ENCODE measurements at places on chromosomes 5 and 9.

DNA sequence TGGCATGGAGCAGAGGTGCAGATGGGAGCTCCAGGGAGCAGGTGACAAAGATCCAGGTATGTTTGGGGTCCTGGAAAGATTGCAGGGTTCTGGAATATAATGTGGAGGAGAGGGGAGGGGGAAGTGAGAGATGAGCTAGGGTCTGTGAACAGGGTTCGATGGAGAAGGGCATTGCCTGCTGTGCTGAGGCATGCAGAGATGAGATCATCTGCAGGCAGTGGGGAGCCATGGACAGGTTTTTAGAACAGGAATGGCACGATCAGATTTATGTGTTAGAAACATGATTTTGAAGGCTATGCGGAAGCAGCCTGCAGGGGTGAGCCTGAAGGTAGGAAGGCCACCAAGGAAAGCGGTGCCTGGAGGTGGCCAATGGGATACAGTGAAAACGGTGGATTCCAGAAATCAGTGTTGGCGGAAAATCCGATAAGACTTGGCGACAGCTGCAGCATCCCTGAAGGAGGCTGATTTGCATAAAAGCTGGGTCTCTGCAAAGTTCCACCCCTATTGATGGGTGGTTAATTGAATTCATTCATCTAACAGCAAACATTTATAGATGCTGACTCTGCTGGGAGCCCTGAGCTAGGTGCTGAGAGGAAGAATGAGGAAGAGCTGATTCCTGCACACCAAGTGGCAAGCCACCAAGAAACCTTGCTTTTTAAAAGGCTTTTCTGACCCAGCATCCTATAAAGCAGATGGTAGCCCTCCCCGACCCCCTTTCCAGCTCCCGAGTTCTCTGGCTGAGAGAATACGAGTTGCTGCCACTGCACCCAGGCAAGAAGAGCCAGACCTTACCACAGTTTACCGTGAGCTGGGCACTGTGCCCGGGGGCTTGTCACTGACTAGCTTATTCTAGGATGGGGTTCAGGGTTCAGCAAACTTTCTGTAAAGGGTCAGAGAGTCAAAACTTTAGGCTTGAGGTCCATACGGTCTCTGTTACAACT, 139.2 kb upstream of the SMIM23 start:
- no peak for DNase-seq

GRCh38 chr5:67019065-67019845, 177.3 kb downstream of the CD180 start:
- no peak for DNase-seq

DNA sequence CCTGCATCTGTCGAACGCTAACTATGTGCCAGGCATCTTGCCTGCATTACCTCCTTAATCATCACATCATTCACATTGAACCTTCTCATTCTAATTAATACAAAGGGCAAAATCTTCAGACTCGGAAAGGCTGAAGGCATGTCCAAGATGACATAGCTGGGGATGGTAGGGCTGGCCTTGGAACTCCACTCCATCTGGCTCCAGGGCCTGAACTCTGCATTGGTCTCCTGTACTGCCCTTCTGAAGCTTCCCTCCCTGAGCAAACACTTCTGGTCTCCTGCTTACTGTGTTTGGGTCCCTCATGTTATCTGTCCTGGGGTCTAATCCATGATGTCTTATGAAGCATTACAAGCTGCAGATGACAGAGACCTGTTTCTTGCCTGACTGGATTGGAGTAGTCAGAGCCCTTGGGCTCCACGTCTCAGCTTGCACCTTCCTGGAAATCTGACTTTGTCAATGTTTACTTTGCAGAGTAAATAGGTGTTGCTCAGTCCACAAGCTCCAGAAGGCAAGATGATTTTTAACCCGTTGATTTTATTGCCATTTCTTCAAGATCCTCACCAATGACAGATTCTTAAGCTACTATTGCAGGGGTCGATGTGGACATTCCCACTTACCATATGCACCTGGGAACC, 106.1 kb downstream of the GALNT10 start:
- DNase-seq = no peak

GRCh38 chr5:148090773-148091250, 27.0 kb downstream of the SPINK5 start:
- no peak for DNase-seq

DNA sequence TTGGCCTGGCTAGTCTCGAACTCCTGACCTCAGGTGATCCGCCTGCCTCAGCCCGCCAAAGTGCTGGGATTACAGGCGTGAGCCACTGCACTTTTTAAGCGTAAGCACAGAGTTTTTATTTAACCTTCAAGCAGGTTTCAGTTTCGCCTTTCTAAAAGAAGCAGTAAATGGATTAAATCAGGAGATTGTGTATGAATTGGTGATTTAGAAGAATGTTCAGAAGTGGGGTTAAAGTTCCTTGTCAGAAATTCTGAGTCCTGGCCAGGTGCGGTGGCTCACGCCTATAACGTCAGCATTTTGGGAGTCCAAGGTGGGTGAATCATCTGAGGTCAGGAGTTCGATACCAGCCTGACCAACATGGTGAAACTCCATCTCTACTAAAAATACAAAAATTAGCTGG, 12.2 kb downstream of the HSPA4 start:
- no peak for DNase-seq

- DNase-seq = no peak
Observed at GRCh38 chr5:85717203-85717563, 900.6 kb upstream of the COX7C start.

DNA sequence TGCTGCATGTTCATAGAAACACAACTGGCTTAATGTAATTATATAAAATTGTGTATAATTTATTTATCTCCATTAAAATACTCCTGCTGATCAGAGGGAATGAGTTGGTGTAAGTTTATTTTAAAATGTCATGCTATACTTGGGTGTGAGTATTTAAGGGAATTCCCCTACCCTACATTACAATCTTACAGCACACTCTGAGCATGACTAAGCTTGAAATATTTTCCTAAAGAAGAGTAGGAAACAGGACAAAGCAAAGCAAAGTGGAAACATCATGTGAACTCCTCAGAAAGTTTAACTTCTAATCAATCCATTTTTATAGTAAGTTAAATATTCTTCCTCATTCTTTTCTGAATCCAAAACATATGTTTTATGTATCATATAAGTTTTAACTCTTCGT, 1271.3 kb downstream of the EFNA5 start:
- no peak for DNase-seq

- DNase-seq = no peak
Observed at GRCh38 chr5:157038568-157039187, 20.2 kb downstream of the HAVCR1 start.

GRCh38 chr5:111572561-111572960, 60.2 kb upstream of the STARD4 start:
- no peak for DNase-seq

- no peak for DNase-seq
Observed at GRCh38 chr9:16726029-16726428, 144.4 kb downstream of the BNC2 start.

DNA sequence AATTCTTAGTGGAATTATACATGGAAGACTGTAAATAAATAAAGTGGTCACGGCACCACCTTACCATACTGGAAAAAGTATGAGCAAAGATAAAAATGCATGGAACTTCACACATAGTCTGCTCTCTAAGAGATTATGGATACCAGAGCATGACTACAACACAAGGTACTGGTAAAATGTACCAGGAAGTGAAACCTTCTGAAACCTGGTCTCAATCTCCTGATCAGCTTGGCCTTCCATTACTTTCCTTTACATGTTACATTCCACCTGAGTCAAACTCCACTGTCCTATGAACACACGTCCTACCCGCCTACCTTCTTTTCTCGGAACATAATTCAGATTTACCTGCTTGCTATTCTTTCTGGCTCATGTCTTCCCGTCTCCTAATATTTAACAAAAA, 15.9 kb downstream of the PTAR1 start:
- no peak for DNase-seq

DNA sequence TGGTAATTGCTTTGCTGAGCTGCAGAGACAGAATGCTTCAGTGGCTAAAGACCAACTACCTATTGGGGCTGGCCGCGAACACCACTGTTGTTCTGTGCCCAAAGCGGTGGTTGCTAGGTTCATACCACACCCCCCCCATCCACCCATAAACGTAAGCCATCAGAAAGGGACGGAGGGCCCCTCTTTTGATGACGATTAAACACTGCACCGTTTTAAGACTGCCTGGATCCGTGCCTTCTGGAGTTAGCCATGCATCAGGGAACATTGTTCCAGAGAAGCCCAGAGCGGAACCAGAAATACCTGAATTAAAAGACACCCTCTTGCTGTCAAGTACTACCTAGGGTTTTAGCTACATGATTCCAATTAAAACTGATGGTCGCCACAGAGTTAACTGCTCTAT, 369.1 kb upstream of the DAP start:
- no peak for DNase-seq

DNA sequence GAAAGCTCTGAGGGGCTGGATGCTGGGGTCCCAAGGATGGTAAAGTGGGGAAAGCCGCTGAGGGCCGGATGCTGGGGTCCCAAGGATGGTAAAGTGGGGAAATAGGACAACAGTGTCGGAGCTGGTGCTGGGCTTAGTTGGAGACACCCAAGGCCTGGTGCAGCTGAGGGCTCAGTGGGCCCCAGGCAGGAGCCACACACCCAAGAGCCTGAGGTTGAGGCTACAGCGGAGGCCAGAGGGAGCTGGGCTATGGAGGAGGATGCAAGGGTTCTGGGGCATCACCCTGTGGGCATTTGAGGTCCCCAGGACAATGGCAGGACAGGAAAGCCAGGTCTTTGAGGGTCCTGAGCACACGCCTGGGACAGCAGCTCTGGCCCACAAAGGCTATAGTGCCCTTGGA, 19.1 kb upstream of the SLC9A3 start:
- no peak for DNase-seq

DNA sequence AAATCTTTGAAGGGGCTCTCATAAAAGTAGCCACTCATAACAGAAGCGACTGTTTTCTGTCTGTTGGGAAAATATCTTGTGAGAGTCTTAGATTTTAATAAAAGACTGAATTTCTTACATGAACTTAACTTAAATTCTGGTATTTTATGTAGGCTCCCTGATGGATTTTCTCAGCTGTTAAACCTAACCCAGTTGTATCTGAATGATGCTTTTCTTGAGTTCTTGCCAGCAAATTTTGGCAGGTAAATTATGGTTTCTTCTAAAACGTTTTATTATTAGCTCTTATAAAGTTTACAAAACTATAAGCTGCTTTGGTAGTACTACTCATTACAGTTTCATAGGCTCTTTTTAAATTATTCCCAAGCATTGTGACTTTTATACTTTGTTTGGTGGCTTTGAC, 87.0 kb downstream of the ERBIN start:
- no peak for DNase-seq

GRCh38 chr9:16613605-16614004, 256.9 kb downstream of the BNC2 start:
- no peak for DNase-seq

GRCh38 chr5:142998316-142999020, 228.3 kb downstream of the ARHGAP26 start:
- no peak for DNase-seq

DNA sequence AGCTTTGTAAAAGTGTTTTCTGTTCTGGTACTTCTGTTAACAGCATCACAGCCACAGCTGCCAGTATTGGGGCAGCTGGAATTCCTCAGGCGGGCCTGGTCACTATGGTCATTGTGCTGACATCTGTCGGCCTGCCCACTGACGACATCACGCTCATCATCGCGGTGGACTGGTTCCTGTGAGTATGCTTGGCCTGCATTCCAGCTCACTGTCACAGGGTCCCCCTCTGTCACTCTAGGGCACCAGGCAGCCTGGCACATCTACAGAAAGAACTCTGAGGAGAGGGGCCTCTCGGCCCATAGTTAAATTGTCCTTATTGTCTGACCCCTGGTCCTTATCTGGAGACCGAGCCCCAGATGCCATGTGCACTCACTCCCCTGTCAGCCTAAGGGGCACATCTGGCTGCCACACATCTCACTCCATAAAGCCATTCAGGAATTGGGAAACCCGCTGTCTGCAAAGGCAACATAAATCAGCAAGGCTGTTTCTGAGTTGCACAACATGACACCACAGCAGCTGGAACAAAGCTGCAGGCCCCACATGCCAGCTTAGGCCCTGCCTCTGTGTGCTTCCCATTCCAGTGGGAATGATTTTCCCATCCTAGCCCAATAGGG, 77.5 kb downstream of the SLC1A3 start:
- no peak for DNase-seq

GRCh38 chr5:96562614-96563013, 99.6 kb upstream of the CAST start:
- DNase-seq = no peak

DNA sequence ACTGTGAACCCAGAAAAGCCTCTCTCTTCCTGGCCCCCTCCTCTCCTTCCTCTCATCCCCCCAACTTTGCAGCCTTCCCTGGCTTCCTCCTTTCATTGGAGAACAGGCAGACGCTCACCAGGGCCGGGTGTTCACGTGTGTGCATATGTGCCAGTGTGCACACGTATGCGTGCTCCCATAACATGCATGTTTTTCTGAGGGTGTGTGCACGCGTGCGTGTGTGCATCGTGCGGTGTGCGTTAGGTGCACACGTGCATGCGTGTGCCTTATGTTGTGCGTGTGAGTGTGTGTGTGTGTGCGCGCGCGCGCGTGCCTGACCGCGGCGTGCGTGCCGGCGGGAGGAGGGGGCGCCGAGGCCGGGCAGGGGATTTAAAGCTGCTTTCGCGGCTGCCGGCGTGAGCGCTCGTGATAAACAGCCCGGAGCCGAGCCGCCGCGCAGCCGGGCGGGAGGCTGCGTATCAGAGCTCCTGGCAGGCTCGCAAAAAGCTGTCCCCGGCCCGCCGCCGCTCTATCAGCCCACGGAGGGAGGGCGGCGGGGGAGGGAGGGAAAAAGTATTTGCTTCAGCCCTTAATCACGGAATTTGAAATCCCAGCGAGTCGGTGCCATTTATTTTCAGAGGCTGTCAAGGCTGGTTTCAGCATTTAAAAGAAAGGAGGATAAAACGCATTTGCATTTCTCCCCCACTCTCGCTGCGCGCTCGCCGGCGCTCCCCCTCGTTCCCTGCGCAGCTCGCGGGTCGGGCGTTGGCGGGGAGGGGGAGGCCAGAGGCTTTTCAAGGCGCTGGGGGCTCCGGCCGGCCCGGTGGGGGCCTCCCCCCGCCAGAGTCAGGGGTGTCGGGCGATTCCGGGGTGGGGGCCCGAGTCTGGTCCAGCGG, 183.9 kb downstream of the C9orf50 start:
- DNase-seq = peak; percentile 65

DNA sequence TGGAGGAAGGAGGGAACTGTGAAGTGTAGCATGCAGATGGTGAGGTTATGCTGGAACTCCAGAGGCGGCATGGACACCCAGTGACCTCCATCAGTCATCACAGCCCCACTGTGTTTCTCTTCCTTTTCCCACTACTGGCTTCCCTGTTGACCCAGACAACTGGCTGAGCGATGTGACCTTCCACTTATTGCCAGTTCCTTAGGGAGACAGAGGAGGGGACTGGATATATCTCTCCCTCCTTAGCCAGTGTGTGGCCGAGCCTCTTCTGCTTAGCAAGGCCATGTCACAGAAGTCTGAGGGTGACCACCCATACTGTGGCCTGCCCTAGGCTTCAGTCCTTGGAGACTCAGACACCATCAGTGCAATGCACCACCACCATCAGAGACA, 3.0 kb upstream of the PHYKPL start:
- DNase-seq = no peak

- no peak for DNase-seq
Observed at GRCh38 chr5:12704955-12705354, 800.7 kb upstream of the CTNND2 start.

GRCh38 chr9:31908158-31908890, 476.1 kb upstream of the ACO1 start:
- DNase-seq = no peak

All from HAP-1 (cell line).